ENCODE measurements at places on chromosomes 4 and X. TPM values are rescaled to one million over a fixed set of nuclear protein-coding genes. Genes with fewer than 3 reads are reported as not detected.

PABPC1L2A gene
- not detected for total RNA-seq

GRCh38 chr4:179664430-179665027 lies 2222.3 kb upstream of the AGA start:
- DNase-seq: no peak

SLC26A1 gene
- total RNA-seq: not detected

CCDC160 gene
- 0.27 TPM for total RNA-seq

DNA sequence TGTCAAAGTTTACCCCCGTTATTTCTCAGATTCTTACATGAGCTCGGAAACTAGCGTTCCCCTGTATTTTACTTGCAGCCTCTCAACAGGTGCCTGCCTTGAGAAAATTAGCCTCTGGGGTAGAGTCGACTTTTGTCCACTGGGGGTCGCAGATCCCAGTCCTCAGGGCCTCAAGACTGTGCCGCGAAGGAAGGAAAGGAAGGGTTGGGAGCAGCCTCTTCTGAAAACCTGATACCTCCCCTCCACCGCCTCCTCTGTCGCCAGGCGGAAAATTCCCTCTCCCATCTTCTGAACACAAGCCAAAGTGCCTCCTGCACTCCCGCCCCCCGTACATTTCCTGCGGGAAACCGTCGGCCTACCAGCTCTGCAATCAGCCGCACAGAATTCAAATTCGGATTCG lies 44.4 kb upstream of the TMSB15B start:
- peak; percentile 75 for DNase-seq

DNA sequence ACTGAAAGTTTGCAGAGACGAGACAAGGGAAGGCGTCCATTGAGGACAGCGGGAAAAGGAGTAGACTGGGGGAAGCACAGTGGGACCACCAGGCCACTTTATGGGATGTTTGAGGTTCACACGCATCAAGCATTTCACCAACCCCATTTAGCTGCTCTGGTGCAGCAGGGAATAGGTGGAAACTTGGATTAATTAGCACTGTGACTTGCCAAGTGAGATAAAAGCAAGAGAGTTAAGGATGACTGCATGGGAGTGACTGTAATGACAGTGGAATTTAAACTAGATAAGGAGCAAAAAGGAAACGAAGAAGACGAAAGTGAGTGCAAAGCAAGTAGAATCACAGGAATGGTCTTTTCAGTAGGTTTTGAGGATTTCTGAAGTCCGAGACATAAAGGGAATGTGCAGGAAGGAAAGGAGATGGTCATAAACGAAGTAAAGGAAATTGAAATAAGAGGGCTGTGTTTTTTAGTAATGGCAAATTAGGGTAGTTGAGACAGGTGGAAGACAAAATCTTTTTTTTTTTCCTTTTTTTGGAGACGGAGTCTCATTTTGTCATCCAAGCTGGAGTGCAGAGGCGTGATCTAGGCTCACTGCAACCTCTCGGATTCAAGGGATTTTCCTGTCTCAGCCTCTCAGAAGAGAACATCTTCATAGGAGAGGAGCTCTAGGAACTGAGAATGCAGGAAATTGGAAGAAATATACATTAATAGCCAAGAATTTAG lies 119.0 kb upstream of the MAP9 start:
- DNase-seq: no peak

MAGEC3 gene
- total RNA-seq: not detected

DNA sequence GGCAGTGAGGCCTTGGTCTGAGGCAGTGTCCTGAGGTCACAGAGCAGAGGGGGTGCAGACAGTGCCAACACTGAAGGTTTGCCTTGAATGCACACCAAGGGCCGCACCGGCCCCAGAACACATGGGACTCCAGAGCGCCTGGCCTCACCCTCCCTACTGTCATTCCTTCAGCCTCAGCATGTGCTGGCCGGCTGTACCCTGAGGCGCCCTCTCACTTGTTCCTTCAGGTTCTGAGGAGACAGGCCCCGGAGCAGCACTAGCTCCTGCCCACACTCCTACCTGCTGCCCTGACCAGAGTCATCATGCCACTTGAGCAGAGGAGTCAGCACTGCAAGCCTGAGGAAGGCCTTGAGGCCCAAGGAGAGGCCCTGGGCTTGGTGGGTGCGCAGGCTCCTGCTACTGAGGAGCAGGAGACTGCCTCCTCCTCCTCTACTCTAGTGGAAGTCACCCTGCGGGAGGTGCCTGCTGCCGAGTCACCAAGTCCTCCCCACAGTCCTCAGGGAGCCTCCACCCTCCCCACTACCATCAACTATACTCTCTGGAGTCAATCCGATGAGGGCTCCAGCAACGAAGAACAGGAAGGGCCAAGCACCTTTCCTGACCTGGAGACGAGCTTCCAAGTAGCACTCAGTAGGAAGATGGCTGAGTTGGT lies 2.4 kb downstream of the MAGEA12 start:
- DNase-seq: no peak

DNA sequence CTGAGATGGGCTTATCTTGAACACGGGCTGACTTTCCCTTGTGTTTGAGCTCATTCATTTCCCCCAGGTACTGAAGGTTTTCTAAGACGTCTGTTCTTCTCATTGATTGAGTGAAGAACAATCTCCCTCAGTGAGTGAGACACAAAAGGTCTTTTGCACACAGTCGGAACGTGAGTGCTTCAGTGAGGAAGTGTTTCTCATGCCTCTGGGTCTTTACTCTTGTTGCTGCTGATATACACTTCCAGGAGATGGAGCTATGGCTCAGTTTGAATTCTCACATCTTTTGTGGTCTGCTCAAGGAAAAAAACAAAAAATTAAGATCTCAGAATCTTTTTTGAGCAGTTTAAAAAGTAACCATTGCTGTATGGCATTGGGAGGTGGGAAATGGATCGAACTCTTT lies 981.9 kb upstream of the TENM3 start:
- peak; percentile 21 for DNase-seq

DNA sequence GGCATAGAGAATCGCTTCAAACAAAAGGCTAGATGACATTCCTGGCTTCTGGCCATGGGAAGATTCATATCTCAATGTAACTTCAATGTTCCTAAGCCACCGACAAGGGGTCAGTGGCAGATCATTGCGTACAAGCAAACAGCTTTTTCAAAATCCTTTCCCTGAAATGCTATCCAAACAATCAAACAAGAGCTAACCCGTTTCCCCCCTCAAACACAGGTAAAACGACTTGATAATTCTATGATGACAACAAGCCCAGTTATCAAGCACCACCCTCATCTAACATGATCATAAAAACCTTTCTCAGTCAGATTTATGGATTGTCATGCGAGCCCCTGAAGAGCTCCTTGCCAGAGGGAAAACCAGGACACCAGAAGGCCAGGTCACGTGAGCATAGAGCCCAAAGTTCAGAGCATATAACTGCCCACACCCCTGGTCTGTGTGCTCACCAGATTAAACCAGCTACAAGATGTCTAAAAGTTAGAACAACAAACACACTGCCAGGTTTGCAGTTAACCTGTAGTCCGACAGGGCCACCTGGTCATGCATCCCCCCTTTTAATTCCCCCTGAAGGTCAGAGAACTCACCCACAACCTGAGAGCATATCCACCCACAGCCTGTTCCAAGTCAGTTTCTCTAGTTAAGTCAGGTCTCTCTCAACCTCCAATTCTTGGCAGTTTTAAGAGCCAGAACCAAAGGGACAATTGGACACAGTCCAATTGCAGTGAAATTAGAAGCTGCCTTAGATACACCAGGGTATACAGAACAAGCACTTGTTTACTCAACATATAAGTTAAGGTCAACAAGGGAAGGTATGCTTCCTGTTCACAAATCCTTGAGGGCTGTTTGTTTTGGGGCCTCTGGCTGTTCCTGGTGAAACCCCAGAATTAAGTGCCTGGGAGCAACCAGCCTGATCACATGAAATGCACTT lies 248.1 kb upstream of the PPARGC1A start:
- DNase-seq: peak; percentile 35

- DNase-seq: no peak
These were observed 480.0 kb downstream of the NLGN4X start for GRCh38 chrX:5748586-5749150.

DNA sequence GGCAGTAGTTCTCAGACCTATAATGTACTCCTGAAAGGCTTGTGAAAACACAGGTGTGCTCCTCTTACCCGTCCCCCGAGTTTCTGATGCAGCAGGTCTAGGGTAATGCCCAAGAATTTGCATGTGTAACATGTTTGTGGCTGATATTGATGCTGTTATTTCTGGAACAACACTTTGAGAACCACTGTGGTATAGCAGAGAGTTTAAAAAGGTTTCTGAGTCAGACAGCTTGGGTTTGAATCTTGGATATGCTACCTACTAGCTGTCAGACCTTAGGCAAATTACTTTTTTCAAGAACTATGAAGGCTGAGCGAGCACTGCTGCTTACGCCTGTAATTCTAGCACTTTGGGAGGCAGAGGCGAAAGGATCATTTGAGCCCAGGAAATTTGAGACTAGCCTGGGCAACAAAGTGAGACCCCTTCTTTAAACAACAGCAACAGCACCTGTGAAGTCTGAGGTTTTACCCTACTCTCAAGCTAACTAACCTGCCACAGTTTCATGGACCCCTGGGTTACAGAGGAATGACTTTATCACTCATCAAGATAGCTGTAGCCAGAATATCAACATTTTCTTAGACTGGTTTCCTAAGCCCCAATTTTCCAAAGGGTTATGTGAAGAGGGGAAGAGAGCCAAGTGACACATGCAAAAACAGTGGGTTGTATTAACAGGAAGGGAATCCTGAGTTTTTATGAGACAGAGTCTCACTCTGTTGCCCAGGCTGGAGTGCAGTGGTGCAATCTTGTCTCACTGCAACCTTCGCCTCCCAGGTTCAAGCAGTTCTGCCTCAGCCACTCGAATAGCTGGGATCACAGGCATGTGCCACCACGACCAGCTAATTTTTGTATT lies 5.1 kb downstream of the AFF1 start:
- DNase-seq: no peak

- DNase-seq: no peak
These were observed 19.3 kb downstream of the JAKMIP1 start for GRCh38 chr4:6180841-6181631.

GRCh38 chr4:65007841-65008439 lies 598.7 kb upstream of the TECRL start:
- peak; percentile 65 for DNase-seq

GRCh38 chr4:71231129-71232055 lies 107.4 kb upstream of the SLC4A4 start:
- DNase-seq: no peak

GRCh38 chr4:24809815-24810405 lies 14.5 kb downstream of the SOD3 start:
- DNase-seq: no peak

DNA sequence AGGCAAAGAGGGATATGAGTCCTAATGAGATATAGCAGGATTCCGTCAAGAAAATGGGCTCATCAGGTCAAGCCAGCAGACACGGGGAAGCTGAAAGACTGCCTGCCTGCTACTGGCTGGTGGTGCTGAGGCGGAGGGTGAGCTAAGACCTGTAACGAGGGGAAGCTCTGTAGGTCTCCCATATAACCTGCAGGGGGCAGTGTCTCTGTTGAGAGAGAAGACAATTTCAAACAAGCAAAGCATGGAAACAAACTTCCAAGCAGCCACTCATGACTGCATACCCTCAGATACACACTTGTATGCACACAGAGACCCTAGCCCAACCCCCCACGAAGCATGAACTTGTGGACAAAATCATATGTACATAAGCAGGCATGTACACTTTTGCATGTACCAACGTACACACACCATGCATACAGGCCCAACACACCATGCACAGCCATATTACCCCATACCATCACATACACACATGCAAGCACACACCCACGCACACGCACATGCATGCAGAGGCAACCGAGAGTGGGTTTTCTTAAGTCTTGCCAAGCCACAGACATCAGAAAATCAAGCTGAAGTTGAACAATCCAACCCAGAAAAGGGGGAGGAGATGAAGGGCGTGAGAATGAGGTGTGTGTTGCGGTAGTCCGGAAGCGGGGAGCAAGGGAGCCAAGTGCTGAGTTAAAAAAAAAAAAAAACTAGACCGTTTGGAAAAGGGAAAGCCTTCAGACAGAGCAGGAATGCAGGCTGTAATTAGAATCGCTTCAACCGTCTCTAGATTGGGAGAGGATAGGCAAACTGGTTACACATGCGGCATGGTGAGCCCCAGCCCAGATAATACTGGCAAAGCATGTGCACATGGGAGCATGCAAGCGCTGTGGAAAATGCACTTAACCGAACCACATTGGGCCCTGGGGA lies 71.0 kb downstream of the PJA1 start:
- peak; percentile 34 for DNase-seq

DNA sequence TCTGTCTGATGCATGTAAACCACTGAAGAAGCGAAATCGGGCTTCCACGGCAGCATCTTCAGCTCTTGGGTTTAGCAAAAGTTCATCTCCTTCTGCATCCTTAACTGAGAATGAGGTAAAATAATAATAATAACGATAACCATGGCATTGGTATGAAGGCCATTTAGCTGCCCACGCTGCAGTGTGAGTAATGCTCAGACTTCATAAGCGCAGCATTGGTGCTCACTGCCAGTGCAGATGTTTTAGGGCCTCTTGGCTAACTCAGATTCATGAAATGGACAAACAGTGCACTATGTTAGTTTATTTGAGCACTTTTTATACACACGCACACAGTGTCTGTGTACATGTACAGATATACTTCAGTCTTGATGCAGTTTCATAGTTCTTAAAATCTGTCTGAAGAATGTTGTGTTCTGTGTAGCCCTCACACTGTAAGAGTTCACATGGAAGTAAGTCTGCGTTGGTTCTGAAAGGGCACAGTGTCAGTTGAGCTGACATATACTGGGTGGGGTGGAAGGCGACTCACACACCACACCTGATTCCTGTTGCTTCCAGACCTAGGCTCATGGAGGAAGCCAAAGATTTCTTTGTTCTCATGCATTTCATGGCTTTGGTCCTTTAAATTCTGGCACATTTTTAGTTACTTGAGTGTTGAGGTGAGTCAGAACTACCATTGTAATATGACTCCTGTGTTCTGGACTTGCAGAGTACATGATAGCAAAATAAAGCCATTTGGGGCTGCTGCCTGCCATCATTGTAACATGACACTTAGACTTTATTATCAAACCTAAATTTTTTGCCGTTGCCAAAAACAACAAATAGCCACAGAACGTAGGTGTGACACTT lies 68.7 kb downstream of the NSD2 start:
- DNase-seq: peak; percentile 81

MXRA5 gene
- total RNA-seq: not detected

KIAA0232 gene
- 15.1 TPM for total RNA-seq

GRCh38 chr4:183229397-183229796 lies 90.7 kb downstream of the CLDN22 start:
- no peak for DNase-seq

CT55 gene
- 0.87 TPM for total RNA-seq

- DNase-seq: no peak
These were observed 5.2 kb upstream of the RBMXL3 start for GRCh38 chrX:115183980-115184379.

ADH4 gene
- not detected for total RNA-seq

SLITRK4 gene
- total RNA-seq: 3.8 TPM

EGFL6 gene
- not detected for total RNA-seq
